ENCODE measurements at places on chromosomes 6 and 20.
A peak's percentile ranks its signal among the peaks of the same experiment; 100 is the strongest.

DNA sequence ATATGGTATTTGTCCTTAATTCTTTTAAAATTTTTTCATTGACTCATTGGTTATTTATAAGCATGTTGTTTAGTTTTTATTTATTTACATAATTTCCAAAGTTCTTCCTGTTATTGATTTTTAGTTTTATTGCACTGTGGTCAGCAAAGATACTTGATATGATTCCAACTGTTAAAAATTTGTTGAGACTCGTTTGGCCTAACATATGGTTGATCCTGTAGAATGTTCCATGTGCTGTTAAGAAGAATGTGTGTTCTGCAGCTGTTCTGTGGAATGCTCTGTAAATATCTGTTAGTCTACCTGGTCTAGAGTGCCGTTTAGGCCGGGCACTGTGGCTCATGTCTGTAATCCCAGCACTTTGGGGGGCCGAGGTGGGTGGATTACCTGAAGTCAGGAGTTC, 197.7 kb downstream of the CD109 start:
- DNase-seq: no peak

DNA sequence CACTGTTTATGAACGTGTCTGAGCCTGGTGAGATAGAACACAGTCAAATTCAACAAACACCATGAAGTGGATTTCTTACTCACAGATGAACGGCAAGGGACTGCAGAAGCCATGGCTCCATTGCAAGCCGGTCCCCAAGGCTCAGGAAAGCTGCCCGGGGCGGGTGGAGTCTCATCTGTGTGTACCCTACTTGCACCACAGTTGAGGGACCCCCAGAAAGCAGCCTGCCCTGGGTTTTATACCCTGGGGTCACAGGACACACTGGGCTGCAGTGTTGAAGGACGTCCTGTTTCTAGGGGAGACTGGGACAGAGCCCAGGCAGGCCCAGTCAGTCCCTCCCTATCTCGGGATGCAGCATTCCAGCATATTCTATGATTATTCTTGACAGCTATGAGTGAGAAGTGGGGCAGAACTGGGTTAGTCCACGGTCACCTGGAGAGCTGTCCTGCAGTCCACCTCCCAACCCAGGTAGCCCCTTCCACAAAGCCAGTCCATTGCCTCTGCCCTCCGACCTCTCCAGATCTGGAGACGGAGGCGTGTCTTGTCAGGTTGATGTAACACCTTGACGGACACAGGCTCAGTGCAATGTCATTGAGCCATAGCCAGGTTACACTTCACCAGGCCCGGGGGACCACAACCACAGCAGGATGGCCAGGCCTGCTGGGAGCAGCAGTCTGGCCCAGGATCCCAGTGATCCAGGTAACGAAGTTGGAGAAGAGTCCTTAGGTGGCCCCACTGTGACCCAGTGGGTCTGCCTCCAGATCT, 35.5 kb downstream of the WRNIP1 start:
- no peak for DNase-seq

GRCh38 chr6:31666337-31666965, 571 bp downstream of the CSNK2B start:
- no peak for DNase-seq

- DNase-seq: no peak
Observed at GRCh38 chr6:74249658-74250057, 553.7 kb downstream of the CD109 start.

GRCh38 chr6:85137865-85138264, 312.0 kb upstream of the NT5E start:
- no peak for DNase-seq

DNA sequence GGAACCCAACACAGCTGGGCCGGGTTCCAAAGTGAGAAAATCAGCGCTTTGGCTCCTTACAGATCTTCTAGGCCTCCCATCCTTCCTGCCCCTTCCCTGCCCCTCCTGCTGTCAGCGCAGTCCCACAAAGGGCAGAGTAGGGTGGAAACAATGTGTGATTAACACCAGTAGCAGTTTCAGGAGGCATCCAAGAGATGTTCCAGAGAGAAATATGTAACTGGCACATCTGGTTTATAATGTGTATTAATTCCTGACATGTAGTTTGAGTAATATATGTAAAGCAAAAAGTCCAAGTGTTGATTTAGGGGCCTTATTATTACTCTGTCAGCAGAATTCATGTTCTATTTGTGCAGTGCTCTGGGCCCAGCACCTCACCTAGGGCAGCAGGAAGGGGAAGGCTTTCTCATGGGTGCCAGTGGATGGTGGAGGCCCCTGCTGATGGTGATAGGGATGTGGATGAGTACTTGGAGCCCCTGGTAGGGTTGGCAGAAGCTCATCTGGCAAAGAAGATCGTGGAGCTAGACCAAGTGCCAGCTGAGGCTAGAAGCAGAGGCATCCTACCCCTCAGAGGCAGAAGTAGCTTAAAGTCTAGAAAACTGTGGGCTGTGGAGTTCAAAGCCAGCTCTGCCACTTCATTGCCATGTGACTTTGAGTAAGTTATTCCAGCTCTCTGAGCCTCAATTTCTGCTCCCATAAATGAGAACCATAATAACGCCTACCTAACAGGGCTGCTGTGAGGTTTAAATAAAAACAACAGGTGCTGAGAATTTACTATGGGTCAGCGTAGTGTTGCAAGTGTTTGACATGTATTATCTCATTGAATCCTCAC, 22.4 kb upstream of the RALY start:
- no peak for DNase-seq

DNA sequence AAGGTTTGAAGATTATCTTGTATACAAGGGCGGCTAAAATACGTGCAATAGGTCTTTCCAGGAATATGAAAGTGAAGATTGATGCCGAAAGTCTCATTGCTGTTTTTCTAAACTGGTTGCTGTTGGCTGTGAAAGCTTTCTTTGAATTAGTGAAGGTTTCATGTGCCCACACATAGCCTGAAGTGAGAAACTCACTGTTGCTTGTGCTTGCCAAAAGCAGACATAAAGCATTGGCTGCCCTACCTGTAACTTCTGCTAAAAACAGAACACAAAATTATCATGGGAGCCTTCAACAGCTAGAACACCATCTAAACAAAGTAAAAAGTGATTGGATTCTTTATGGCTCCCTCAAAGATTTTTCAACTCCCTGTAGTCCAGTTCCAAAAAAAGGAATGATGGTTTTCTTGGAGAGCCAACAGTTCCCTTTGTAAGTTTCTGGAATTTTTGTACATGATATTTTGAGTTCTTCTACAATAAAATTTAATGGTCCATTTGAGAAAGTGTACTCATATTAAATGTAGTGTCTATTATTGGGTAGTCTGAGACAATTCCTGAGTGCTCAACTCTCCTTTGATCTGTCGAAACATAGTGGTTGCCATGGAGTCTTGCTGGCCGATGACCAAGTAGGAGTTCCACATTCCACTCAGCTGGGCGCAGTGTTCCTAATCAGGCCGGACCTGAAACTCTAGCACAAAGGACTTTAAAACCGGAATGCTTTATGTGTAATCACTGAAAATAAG, 68.5 kb downstream of the PLEKHG1 start:
- no peak for DNase-seq

DNA sequence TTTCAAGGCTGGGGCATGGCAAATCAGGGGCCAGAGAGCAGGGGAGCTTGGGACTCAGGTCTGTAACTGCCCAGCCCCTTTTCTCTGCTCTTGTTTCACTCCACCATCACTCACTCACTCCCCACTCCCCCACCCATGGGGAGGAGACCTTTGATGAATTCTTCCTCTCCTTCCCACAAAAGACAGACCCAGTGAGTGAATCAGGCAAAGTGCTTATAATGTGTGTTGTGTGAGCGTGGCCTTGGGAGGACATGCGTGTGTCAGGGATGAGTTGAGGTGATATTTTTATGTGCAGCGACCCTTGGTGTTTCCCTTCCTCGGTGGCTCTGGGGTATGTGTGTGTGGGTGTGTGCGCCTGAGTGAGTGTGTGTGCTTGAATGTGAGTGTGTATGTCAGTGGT, 1.0 kb upstream of the CUL9 start:
- no peak for DNase-seq

- DNase-seq: no peak
Observed at GRCh38 chr6:149007846-149008245, 261.0 kb downstream of the UST start.

GRCh38 chr6:143536866-143537691, 25.6 kb upstream of the FUCA2 start:
- DNase-seq: peak; percentile 37

DNA sequence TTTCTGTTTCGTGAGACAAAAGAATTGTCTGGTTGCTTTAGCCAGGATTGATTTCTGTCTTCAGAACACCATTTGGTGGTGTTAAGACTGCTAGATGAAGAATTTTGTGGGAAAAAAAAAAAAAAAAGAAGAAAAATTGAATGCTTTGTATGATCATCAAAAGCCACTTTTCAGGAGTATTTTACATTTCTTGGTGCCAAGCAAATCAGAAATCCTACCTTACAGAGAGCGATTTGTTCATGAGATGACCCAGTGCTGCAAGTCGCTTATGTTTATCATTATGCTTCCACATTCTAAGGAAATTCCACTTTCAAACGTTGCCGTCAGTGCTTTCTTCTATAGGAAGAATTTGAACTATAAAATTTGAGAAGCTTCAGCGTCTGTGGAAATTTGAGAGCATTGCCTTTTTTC, 228.7 kb downstream of the BCKDHB start:
- DNase-seq: no peak

DNA sequence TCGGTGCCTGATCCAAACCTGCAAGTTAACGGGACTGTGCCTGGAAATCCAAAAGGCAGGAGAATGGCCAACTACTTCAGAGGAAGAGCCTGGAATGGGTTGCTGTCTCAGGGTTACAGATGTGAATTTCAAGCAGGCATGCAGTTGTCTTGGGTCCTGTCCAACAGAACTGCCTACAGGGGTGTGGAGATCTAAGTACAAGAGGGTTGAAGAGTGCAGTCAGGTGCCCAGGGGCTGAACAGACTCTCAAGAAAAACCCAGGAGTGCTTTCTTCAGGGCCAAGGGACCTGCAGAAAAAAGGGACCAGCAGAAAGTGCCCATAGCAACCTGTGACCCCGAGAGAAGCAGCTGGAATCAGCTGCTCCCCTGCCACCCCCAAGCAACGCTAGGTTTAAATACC, 71.0 kb downstream of the PREP start:
- no peak for DNase-seq

- DNase-seq: no peak
Observed at GRCh38 chr6:77561768-77562314, 91.0 kb upstream of the MEI4 start.

GRCh38 chr6:73964241-73964854, 268.3 kb downstream of the CD109 start:
- DNase-seq: no peak

GRCh38 chr6:53813096-53813495, 18.3 kb downstream of the LRRC1 start:
- DNase-seq: no peak

- DNase-seq: no peak
Observed at GRCh38 chr6:136658711-136659110, 108.5 kb upstream of the MAP7 start.

- DNase-seq: no peak
Observed at GRCh38 chr6:73394577-73395354, at the start of gene DDX43. Gene DDX43 (plus strand): TSS chr6:73394828. CDS start chr6:73394906, 78 bp downstream.

GRCh38 chr6:44269921-44270525, at the start of gene TMEM151B:
Gene TMEM151B (plus strand): TSS chr6:44270450. CDS start chr6:44270743, 293 bp downstream.
- DNase-seq: no peak

GRCh38 chr6:150932996-150933395, 67.5 kb downstream of the MTHFD1L start:
- DNase-seq: no peak

GRCh38 chr6:144123421-144123820, 26.9 kb upstream of the STX11 start:
- DNase-seq: no peak
